ENCODE measurements at places on chromosomes 5 and 9.

DNA sequence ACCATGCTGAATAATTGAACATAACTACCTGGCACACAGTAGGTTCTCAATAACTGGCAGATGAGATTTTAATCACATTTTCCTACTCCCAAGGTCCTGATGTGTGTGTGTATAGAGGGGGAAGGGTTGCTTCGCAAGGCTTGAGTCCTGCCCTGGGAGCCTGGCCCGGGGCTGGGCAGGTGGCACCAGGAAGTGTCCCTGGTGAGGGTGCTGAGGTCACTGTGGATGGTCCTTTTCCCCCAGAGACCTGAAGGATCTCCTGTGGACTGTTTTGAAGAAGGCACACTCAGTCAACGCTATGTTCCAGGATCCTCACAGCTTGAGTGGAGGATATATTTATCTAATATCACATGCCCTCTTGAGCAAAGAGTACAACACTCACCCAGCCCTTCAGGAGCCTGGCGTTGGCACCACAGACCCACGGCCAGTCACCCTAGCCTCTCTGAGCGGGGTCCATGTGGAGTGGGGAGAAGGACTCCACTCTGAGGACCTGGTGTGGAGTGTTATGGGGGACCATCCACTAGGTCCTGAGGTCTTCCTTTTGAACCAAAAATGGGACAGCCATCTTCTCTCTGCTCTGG, 177.8 kb downstream of the GABBR2 start:
- no peak for DNase-seq

DNA sequence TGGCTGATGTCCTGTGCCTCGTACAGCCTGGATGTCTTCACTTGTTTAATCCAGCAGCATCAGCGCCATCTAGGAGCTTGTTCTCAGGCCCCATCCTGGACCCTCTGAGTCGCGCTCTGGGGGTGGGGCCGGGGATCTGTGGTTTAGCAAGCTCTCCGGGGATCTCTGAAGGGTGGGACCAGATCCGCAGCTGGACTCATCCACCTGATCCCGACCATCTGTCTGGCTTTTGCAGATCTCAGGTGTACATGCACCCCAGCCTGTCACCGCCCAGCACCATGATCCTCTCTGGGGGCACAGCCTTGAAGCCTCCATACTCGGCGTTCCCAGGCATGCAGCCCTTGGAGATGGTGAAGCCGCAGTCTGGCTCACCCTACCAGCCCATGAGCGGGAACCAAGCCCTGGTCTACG, 15.1 kb upstream of the POMT1 start:
- no peak for DNase-seq

DNA sequence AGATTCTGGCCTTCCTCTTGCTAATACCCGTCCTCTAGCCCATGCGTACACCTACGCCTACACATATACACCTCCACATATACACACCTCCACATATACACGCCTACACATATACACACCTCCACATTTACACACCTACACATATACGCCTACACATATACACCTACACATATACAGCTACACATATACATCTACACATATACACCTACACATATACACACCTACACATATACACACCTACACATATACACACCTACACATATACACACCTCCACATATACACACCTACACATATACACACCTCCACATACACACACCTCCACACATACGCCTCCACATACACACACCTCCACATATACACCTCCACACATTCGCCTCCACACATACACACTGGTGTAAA, 27.2 kb downstream of the AK3 start:
- no peak for DNase-seq

- no peak for DNase-seq
Measured at GRCh38 chr9:89608641-89609335, 4.0 kb downstream of the GADD45G start.

DNA sequence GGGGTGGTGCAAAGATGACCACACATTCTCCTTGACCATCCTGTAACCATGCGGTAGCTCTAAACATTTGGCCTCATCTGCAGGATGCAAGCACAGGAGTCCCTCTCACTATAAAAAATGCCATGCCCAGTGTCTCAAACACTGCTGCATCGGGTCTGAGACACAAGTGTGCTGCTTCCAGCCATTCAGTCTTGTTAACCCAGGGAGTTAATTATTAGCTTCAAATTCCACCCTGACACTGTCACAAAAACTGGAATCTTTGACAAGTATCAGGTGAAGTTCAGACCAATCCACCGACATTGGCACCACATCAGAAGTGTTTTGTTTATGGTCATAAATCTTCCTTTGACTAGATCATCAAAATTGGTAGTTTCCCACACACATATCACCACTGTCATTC, 119.1 kb upstream of the RASEF start:
- no peak for DNase-seq

DNA sequence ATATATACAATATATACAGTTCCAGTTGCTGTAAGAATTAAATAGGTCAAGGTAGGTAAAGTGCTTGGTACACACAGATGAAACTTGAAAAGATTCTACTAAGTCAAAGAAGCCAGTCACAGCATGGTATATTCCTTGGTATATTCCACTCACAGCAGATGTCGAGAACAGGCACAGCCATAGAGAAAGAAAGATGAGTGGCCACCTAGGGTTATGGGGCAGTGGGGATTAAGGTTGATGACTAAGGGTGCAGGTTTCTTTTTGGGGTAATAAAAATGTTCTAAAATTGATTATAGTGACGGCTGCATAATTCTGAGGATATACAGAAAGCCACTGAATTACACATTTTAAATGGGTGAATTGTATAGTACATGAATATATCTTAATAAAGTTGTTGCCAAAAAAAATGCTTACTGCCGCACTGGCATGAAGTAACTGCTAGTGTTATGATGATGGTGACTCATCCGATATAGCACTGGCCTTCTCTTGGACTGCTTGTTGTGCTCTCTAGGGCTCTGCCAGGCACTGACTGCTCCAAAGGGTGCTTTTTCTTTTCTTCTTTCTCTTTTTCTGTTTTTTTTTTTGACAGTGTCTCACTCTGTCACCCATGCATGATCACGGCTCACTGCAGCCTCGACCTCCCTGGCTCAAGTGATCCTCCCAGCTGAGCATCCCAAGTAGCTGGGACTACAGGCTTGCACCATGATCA, 23.5 kb downstream of the TBC1D2 start:
- no peak for DNase-seq

DNA sequence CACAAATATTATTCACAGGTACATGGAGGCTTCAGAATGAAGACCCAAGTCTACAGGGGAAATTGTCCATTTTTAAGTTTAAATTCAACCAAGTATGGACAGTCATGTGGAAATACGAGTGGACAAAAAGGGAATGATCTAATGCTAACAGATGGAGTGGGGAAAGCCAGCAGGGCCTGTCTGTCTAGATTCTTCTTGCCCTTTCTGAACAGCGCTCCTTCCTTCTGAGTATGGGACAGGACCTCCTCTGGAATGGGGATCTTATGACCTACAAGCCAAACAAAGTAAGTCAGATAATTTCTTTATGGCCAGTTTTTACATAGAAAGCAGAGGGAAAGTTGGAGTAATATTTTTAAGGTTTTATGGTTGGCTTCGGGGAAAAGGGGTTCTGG, 119.8 kb upstream of the NEK6 start:
- DNase-seq = no peak

GRCh38 chr5:10485142-10485795, 43.6 kb downstream of the ROPN1L start:
- peak; percentile 83 for DNase-seq

GRCh38 chr9:120416781-120417427, 163.1 kb downstream of the CDK5RAP2 start:
- no peak for DNase-seq

DNA sequence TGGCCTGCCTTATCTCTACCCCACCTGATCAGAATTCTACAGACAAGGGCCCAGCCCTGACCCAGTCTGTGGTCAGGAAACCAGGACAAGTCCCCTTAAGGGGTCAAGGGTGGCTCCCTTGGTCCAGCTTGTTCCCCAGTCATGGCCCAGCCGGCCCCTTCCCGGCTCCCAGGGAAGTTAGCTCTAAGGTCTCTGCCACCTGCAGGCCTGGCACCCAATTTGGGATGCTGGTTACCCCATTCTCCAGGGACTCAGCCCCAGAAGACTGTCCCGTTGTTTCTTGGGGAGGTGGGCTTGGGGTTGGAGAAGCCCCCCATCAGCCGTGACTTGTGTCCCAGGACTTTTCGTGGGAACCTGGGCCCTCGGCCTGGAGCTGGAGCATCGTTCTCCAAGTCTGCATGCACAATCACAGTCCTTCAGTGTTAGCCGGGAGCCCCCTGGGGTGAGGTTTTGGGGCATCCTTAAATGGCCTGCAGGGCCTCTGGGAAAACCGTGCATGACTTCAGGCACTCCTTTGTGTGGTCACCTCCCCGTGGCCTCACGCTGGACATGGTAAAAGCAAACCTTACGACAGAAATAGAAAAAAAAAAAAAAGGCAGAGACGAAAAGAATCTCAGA, 150.8 kb upstream of the PHYKPL start:
- peak; percentile 7 for DNase-seq

DNA sequence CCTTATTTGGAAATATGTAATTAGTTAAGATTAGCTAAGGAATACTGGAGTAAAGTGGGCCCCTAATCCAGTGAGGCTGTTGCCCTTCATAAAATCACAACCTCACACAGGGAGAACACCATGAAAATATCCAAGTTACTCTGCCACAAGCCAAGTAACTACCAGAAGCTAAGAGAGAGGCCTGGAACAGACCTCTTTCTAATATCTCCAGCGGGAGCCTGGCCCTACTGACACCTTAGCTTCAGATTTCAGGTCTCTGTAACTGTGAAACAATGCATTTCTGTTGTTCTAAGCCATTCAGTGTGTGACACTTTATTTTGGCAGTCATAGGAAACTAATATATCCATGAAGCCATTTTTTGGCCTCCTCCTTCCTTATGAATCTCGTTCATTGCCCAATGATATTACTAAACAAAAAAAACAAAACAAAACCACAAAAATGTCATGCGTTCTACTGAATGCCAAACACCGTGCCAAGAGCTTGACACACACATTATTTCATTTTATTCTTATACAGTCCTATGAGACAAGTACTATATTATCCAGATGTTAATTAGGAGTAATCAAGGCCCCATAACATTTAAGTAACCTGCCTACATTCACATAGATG, 699.0 kb downstream of the MAT2B start:
- DNase-seq = no peak

DNA sequence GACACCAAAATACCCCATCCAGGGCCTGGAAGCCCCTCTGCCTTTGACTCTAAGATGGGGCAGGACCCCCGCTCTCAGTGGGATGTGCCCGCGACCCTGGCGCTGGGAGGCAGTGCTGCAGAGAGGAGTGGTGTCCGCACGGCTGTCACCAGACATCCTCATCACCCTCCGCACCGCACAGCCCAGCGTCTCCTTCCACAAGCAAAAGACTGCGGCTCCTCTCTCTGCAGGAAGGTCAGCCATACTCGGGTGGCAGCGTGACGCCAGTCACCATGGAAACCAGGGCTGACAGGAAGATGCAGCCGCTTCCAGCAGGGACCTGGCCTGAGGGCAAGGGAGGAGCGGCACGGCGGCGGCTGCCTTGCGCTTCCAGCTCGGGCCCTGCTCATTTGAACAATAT, 17.1 kb upstream of the SLC6A3 start:
- no peak for DNase-seq

DNA sequence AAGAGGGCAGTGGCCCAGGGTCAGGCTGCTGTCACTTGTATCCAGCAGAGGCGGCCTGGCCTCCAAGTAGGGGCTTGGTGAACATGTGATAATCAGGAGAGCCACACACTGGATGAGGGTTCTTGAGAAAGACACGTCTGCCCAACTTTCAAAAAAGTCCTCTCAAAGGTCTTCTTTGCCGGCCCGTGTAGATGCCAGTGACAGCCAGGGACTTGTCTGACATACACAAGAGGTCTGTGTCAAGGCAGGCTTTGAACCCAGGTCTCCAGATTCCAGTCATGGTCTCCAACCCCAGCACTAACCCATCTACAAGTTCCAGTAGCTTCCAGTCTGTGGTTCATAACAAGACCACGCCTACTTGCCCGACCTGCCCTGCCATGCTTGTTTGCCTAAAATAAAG, 7.9 kb upstream of the AMBP start:
- no peak for DNase-seq

GRCh38 chr9:14530841-14531240, 162.4 kb downstream of the ZDHHC21 start:
- no peak for DNase-seq

- no peak for DNase-seq
Measured at GRCh38 chr5:125251703-125252102, 505.3 kb upstream of the ZNF608 start.

DNA sequence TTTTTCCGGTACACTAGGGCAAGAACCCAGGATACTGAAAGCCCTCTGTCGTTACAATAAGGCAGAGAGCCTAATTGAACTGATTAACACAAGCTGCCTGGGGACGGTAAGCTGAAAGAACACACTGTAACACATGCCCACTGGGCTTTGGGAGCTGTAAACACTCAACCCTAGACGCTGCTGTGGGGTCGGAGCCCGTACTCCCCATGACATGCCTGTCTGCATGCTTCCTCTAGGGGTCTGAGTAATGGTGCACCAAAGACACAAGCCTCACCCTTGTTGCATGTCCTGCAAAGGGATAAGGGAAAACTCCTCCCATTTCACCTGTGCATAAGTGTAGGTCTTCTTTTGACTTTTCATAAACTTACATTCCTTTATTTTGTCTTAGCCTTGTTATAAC, 194.0 kb downstream of the FBXL7 start:
- no peak for DNase-seq

DNA sequence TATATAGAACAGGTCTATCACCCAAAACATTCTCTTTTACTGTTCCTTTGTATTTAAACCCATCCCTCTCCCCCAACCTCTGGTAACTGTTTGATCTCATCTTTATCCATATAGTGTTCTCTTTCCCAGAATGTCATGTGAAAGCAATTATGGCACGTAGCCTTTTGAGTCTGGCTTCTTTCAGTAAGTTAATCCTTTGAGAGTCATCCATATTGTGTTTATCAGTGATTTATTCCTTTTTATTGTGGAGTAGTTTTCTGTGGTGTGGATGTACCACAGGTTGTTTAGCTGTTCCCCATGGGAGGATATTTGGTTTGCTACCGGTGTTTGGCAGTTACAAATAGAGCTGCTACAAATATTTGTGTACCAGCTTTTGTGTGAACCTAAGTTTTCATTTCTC, 38.0 kb downstream of the HMGXB3 start:
- no peak for DNase-seq

DNA sequence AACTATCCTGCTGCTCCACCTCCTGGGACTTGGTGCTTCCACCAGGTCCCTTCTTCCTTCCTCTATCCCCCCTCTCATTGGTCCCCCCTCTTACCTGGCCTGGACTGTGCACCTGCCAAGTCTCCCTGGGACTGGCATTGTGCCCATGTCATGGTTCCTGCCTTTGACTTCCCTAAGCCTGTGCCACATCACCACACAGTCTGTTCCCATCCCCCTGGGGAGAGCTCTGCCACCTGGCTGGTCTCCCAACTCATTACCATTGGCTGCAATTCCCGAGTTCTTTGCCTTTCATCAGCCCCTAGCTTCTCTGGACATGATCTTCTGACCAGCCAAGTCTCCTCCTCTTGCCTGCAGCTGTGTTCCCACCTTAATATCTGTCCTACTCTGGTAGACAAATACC, 180.3 kb downstream of the SREK1 start:
- DNase-seq = peak; percentile 58

DNA sequence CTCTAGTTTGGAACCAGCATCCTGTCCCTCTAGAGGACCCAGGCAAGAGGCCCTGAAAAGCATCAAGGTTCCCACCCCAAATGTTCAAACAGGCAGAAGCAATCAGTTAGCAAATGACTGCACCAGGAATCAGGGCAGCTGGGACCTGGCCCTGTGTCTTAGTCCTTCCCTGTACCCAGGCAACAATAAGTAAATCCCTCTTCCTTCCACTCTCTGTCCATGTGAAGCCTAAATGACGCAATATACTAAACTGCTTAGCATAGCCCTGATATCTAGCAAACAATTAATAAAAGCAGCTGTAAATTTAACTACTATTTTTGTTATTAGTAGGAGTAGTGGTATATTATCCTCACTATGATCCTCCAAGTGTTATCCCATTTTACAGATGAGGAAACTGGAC, 13.2 kb upstream of the ADRA1B start:
- DNase-seq = no peak

Measured in left cardiac atrium (tissue), 4 donors.